Activated CD8-positive, alpha-beta T cell treated with anti-CD3 and anti-CD28 coated beads for 36 hours (primary cell): ENCODE measurements at places on chromosomes 2 and 18. TPM values are rescaled to one million over a fixed set of nuclear protein-coding genes. Genes with fewer than 3 reads are reported as not detected.

DNA sequence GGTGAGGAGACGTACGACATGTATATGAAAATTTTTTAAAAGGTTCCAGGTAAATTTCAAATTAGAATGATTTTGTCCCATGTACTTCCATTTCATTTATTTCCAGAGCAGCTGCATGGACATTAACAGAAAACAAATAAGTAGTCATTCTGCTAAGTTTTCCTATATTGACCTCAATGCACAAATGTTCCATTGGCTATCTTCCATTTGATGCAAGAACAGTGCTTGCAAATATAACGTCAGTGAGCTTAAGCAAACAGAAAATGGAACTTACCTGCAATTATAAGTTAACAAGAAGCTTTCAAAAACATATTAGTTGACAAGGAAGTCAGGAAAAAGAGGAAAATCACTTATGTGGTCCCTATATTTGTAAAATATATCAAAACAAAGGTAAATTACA is 16.6 kb downstream of the PAIP2B start:
- H3K4me3 ChIP-seq: no peak overlapping the region
- no peak overlapping the region for H3K27ac ChIP-seq
- H3K36me3 ChIP-seq: no peaks in the 10 kb centered on the region
- H3K4me1 ChIP-seq: no peaks in the 10 kb centered on the region
- H3K27me3 ChIP-seq: no peaks in the 10 kb centered on the region
- no peak for DNase-seq

ACKR3 gene
- 3.4 TPM for total RNA-seq

DNA sequence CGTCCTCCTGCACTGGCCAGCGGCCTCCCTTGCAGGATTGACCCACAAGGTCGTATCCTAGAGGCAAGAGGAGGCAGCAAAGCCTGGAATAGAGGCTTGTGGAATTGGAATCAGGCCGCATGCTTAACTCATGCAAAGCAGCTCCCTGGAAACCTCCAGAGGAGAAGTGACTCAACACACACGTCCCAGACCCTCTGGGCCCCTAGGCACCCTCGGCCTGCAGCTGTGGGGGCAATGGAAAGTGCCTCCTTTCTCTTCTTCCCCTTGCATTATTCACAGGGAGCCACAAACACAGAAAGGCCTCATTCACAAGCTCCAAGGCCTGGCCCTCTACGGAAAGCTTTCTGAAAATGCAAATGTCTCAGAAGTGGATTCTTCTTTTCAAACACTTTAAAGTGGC is 19.6 kb downstream of the SPATA3 start:
- H3K27ac ChIP-seq: no peak overlapping the region
- H3K4me3 ChIP-seq: no peak overlapping the region
- peaks cover 8% of the 10 kb centered on the region for H3K27me3 ChIP-seq
- no peak for DNase-seq
- no peaks in the 10 kb centered on the region for H3K36me3 ChIP-seq

DNA sequence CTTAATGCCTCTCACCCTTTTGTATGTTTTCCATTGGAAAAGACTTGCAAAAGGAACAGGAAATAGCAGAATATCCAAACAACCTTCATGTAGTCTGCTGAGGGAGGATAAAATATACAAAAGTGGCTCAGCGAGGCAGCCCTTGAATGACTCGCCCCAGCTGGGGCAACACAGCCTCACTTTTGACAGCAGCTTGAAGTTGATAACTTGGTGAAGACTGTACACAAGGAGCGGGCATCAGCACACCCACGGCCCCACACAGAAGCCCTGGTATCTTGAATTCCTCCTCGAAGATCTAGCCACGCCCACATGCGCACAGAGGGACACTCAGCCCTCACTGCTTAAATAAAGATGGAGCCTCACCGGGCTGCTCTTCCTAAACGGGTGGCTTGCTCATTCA is 161.0 kb downstream of the IRS1 start:
- no peak overlapping the region for H3K27ac ChIP-seq
- DNase-seq: no peak
- no peak overlapping the region for H3K4me3 ChIP-seq

SERPINB11 gene
- not detected for total RNA-seq

SKA1 gene
- total RNA-seq: 29.4 TPM

DNA sequence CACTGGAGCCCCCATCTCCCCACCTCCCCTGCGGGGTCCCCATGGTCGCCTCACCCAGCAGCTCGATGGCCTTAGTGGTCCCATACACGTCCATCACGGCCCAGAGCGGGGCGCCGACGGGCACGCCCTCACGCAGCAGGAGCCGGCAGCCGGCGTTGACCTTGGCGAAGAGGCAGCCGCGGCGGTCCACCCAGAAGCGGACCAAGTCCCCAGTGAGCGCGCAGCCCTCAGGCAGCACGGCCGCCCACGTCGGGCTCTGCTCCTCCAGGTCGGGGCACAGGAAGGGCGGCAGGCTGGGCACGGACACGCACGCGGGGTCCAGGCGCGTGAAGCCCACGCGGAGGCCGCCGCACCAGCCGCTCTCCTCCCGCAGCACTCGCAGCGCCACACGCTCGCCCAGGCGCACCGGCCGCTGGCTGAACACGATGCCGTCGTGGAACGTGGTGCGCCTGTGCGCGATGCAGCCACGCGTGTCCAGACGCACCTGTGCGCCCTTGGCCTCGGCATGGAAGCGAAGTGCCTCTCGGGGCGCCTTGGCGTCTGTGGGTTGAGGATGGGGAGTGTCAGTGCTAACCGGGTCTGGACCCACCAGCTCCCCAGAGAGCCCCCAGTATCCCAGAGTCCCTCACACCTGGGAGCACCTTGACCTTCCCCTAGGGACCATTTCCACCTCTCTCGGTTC is 4.6 kb downstream of the NEURL3 start:
- H3K4me1 ChIP-seq: peaks cover 19% of the 10 kb centered on the region
- H3K4me3 ChIP-seq: no peak overlapping the region
- peaks cover 3% of the 10 kb centered on the region for H3K27me3 ChIP-seq
- peaks cover 5% of the 10 kb centered on the region for H3K36me3 ChIP-seq

ASB18 gene
- total RNA-seq: not detected

MLPH gene
- not detected for total RNA-seq

ATG16L1 gene
- 24.4 TPM for total RNA-seq

- DNase-seq: peak; percentile 9
- H3K4me1 ChIP-seq: peaks cover 5% of the 10 kb centered on the region
- H3K36me3 ChIP-seq: peaks cover 15% of the 10 kb centered on the region
- H3K4me3 ChIP-seq: no peak overlapping the region
- H3K27ac ChIP-seq: no peak overlapping the region
These were observed 14.9 kb downstream of the TYW5 start for GRCh38 chr2:199940373-199940772.

DNA sequence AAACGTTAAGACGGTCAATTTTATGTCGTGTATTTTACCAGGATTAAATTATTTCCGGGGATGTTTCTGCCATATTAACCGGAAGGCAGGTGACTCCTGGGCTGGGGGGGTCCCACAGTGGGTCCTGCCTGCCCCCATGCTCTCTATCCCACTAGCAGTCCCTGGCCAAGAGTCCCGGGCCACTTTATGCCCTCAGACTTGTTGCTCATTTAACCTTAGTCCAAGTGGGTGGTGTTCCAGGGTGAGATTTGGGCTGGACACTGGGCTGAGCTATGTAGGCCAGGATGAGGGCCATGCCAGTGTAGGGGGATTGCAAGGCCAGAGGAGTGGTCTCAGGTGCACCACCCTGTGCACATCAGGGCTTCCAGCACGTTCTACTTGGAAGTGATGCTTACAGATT is 24.1 kb downstream of the TWIST2 start:
- peaks cover 6% of the 10 kb centered on the region for H3K27me3 ChIP-seq
- H3K4me3 ChIP-seq: no peak overlapping the region
- no peak for DNase-seq
- H3K4me1 ChIP-seq: no peaks in the 10 kb centered on the region
- H3K27ac ChIP-seq: no peak overlapping the region

DNA sequence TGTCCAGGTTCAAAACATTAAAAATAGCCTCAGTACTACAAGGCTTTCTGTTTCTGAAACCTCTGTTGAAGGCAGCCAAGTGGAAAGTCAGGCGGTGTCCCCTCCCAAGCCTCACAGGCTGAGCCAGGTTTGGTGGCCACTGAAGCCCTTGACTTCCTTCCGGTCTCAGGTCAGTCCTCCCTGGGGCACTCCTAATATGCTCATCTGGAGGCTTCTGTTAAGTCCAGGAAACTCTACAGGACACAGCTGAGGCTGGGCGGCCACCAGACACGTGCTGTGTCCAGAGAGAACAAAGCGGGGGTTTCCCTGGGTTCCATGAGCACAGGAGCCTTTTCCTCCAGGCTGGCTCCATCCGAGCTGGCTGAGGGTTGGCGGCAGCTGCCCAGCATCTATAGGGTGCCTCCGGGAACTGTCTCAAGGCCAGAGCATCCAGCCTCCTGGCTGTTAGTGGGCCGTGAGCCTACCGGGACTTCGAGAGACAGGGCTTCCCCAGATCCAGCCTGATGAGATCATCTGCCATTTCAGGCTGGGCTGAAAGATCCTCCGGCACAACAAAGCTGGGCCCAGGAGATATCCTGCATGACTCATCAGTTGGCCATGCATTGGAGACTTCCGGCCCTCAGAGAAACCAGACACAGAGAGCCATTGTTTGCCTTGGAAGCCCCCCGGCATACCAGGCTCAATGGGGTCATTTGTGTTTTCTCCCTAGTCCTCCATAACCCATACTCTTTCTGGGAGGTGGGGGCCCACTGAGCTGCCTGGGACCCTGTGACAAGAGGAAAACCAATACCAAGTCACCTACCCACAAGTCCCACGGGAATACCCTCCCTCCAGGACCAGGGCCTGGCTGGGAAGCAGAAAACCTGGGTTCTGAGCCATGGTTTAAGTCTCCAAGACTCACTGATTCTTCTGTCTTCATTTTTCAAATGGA is 71.7 kb downstream of the HS1BP3 start:
- H3K27me3 ChIP-seq: no peaks in the 10 kb centered on the region
- peak overlapping the region; percentile 34 for H3K27ac ChIP-seq
- H3K4me1 ChIP-seq: peaks cover 26% of the 10 kb centered on the region
- peaks cover 8% of the 10 kb centered on the region for H3K36me3 ChIP-seq
- H3K4me3 ChIP-seq: no peak overlapping the region
- no peak for DNase-seq

- no peaks in the 10 kb centered on the region for H3K4me1 ChIP-seq
- no peak overlapping the region for H3K4me3 ChIP-seq
- no peaks in the 10 kb centered on the region for H3K27me3 ChIP-seq
- no peaks in the 10 kb centered on the region for H3K36me3 ChIP-seq
- no peak overlapping the region for H3K27ac ChIP-seq
- DNase-seq: no peak
These were observed 314.4 kb upstream of the ZEB2 start for GRCh38 chr2:144834363-144834762.

CTAGE1 gene
- not detected for total RNA-seq

DNA sequence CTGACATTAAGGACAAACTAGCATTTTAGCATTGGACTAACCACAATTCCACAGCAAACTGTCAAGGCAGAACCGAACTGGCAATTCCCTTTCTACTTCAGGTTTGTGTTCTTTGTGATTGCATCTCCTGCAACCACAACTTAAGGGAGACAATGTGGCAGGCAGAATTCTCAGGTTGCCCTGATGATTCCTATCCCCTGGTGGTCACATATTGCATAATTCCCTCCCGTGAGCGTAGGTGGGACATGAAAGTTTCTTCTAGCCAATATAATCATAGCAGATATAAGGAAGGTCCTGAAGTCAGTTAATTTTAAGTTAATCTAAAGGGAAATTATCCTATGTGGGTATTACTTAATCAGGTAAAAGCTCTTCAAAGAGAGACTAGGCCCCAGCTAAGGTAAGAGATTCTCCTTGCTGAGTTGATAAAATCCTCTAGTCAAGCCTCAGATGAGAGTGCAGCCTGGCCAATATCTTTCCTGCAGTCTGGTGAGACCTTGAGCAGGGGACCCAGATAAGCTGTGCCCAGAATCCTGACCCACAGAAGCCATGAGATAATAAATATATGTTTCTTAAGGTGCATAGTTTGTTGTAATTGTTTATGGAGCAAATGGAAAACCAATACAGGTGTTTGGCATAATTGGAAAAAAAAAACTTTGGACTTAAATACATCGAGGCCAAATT is 45.9 kb upstream of the TNP1 start:
- H3K4me1 ChIP-seq: peaks cover 5% of the 10 kb centered on the region
- no peaks in the 10 kb centered on the region for H3K36me3 ChIP-seq
- H3K27me3 ChIP-seq: peaks cover 3% of the 10 kb centered on the region
- H3K4me3 ChIP-seq: no peak overlapping the region
- no peak overlapping the region for H3K27ac ChIP-seq

DNA sequence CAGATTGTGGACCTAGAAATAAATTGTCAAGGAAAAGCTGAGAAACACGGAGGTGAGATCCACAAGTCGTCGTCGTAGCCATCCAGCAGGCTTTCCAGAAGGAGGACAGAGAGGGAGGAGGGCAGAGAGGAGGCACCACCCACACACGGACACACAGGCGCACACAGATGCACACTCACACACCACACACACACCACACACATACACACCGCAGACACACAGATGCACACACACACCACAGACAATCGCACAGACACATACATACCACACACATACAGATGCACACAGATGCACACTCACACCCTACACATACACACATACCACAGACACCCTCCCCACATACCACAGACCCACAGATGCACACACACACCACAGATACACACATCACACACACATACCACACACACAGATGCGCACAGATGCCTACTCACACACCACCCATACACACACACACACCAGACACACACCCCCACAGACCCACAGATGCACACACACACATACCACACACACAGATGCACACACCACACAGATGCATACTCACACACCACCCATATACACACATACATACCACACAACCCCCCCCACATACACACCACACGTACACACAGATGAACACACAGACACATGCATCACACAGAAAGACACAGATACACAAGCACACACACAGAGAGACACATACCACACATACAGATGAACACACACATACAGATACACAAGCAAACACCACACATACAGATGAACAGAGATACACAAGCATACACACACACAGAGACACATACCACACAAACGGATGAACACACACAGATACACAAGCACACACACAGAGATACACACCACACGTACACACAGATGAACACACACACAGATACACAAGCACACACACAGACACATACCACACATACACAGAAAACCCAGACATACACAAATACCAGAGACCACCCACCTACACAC is 12.7 kb upstream of the BOK start:
- DNase-seq: no peak
- H3K36me3 ChIP-seq: no peaks in the 10 kb centered on the region
- peaks cover 18% of the 10 kb centered on the region for H3K27me3 ChIP-seq

D2HGDH gene
- total RNA-seq: 39.4 TPM

ZSWIM2 gene
- total RNA-seq: not detected

SLC5A7 gene
- total RNA-seq: not detected

GRCh38 chr2:13558368-13558767 is 841.6 kb downstream of the TRIB2 start:
- no peak for DNase-seq
- no peaks in the 10 kb centered on the region for H3K36me3 ChIP-seq
- no peaks in the 10 kb centered on the region for H3K4me1 ChIP-seq
- no peak overlapping the region for H3K27ac ChIP-seq
- H3K4me3 ChIP-seq: no peak overlapping the region
- H3K27me3 ChIP-seq: no peaks in the 10 kb centered on the region

HMSD gene
- total RNA-seq: 1.6 TPM

CCBE1 gene
- total RNA-seq: not detected
